ENCODE measurements at places on chromosomes 5 and 9. TPM values are rescaled to one million over a fixed set of nuclear protein-coding genes. Genes with fewer than 3 reads are reported as not detected.

- H3K4me1 ChIP-seq: peaks cover 12% of the 10 kb centered on the region
- no peak for DNase-seq
- no peaks in the 10 kb centered on the region for H3K27me3 ChIP-seq
- no peaks in the 10 kb centered on the region for H3K36me3 ChIP-seq
- H3K4me3 ChIP-seq: no peak overlapping the region
Measured at GRCh38 chr9:81268048-81268447, 421.3 kb downstream of the TLE1 start.

CD274 gene
- 14.7 TPM for total RNA-seq

DNA sequence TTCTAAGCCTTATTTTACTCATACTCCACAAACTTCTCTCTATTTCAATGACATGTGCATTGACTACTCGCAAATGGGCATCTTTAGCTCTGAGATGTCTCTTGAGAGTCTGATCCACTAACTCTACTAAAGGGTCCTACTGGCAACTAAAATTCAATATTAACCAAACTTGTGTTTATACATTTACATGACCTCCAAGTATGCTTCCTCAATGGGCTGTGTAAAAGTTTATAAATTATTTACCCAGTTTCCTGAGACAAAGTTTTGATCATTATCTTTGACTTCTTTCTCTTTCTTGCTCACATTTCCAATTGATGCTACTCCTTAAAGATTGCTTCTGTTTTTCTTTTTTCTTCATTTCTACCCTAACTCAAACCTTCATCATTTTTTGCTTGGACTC lies 510.1 kb upstream of the DAB2 start:
- DNase-seq: no peak
- no peak overlapping the region for H3K4me3 ChIP-seq
- H3K4me1 ChIP-seq: no peaks in the 10 kb centered on the region
- H3K27me3 ChIP-seq: no peaks in the 10 kb centered on the region

GRCh38 chr9:123368023-123368422 lies 12.0 kb downstream of the CRB2 start:
- H3K27ac ChIP-seq: no peak overlapping the region
- H3K36me3 ChIP-seq: no peaks in the 10 kb centered on the region
- no peak overlapping the region for H3K4me3 ChIP-seq
- peaks cover 83% of the 10 kb centered on the region for H3K27me3 ChIP-seq
- no peak for DNase-seq

GRCh38 chr5:151318850-151319732 lies 15.5 kb upstream of the SLC36A3 start:
- H3K36me3 ChIP-seq: no peaks in the 10 kb centered on the region
- H3K27me3 ChIP-seq: peaks cover 2% of the 10 kb centered on the region
- peaks cover 9% of the 10 kb centered on the region for H3K4me1 ChIP-seq
- no peak overlapping the region for H3K4me3 ChIP-seq

LCN1 gene
- total RNA-seq: not detected

DNA sequence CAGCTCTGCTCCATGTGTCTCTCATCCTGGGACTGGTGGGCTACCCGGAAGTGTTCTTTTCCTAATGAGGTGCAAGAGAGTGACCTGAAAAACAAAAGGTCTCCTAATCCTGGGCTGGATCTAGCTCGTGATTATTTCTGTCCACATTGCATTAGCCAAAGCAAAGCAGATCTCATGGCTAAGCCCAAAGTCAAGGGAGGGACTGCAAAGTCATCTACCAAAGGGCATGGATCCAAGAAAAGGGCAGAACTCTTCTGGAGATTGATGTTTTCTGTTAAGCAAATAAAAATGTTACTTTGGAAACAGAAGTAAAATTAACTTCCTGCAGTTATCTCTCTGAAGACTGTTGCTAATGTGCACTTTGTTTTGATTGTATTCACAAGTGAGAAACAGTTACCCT lies 225.2 kb downstream of the CFAP90 start:
- H3K4me3 ChIP-seq: no peak overlapping the region
- no peaks in the 10 kb centered on the region for H3K36me3 ChIP-seq
- H3K27ac ChIP-seq: no peak overlapping the region
- H3K4me1 ChIP-seq: no peaks in the 10 kb centered on the region
- DNase-seq: no peak
- H3K27me3 ChIP-seq: no peaks in the 10 kb centered on the region
